Activated CD4-positive, alpha-beta T cell treated with anti-CD3 and anti-CD28 coated beads, Interleukin-2, amount 10 ng/mL, durations not matched to agents 24 days and 14 days (primary cell): ENCODE measurements at places on chromosomes 13 and 19.

DNA sequence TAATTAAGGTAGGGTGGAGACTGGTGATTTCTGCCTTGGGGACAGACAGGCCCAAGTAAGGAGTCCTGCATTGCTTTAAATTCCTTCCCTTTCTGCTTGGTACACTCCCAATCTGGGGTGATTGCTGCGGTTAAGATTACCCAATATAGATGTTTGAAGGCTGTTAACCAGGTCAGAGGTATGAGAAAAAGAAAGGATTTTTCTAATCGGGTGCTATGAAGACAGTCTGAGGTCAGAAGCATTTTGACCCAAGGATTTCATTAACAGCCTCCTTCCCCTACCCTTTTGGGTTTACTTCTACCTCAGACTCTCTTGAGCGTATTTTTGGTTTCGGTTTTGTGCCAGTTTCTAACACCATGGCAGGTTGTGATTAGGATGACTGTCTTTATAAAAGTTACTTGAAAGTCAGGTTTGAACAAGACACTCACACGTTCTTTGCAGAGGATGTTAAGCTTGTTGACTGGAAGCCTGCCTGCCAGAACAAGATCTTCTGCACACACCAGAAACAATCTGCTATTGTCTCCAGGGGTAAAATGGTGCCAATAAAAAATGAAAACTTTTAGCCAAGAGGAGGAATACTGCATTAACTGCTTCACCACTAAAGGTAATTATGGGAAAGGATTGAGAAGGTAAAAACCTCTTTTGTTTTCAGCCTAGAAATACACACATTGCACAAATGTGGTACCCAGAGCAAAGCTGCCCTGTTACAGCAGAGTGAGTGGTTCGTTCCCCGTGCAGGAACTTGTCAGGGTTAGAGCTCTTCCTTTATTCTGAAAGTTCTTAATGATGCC, 108.8 kb downstream of the NDFIP2 start:
- H3K27me3 ChIP-seq: no peaks in the 10 kb centered on the region
- no peaks in the 10 kb centered on the region for H3K36me3 ChIP-seq
- no peak for DNase-seq
- no peak overlapping the region for H3K27ac ChIP-seq
- H3K4me1 ChIP-seq: no peaks in the 10 kb centered on the region

- no peaks in the 10 kb centered on the region for H3K36me3 ChIP-seq
- H3K4me1 ChIP-seq: peaks cover 4% of the 10 kb centered on the region
- no peak overlapping the region for H3K27ac ChIP-seq
- H3K27me3 ChIP-seq: peaks cover 7% of the 10 kb centered on the region
- no peak for DNase-seq
These were observed 8.4 kb upstream of the FLT1 start for GRCh38 chr13:28503182-28503967.

DNA sequence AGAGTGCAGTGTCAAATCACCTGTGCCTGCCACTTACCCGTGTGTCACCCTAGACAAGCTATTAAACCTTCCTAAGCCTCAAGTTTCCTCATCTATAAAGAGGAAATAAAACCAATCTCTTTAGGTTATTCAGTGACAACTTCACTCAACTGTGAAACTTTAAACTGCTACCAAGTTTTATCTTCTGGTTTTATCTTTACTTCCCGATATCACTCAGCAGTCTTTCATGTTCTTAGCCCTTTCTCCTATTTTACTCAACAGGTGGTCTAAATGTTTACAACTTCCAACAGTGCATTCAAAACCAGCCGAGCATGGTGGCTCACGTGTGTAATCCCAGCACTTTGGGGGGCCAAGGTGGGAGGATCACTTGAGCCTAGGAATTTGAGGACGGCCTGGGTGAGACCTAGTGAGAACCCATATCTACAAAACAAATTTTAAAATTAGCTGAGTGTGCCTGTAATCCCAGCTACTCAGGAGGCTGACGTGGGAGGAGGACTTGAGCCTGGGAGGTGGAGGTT, 59.6 kb downstream of the GPALPP1 start:
- no peaks in the 10 kb centered on the region for H3K36me3 ChIP-seq
- DNase-seq: no peak
- peaks cover 12% of the 10 kb centered on the region for H3K4me1 ChIP-seq
- no peak overlapping the region for H3K4me3 ChIP-seq

- H3K4me3 ChIP-seq: peak overlapping the region; percentile 70
- peaks cover 42% of the 10 kb centered on the region for H3K4me1 ChIP-seq
- H3K27ac ChIP-seq: peak overlapping the region; percentile 90
- peaks cover 16% of the 10 kb centered on the region for H3K36me3 ChIP-seq
- H3K27me3 ChIP-seq: no peaks in the 10 kb centered on the region
These were observed 17.1 kb upstream of the PSMC4 start for GRCh38 chr19:39953915-39954314.

DNA sequence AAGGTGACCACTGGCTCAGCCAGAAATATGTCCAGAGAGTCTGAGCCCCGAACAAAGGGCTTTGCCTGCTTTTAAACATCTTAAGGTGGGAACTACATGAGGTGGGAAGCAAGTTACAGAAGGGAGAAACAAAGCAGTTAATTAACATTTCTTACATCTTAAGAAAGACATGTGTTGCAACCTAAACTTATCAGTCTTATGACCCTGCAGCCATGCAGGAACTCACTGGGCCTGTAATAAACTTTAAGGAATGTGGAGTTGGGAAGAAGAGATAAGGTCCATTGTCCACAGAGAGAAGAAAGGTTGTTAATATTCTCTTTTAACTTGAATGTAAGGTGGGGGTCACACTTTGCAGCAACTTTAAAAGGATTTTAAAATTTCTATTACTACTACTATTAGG, 46.8 kb upstream of the CYP2A7 start:
- H3K27me3 ChIP-seq: peaks cover 24% of the 10 kb centered on the region
- no peak for DNase-seq
- H3K27ac ChIP-seq: no peak overlapping the region
- no peaks in the 10 kb centered on the region for H3K36me3 ChIP-seq

- H3K27ac ChIP-seq: no peak overlapping the region
- no peaks in the 10 kb centered on the region for H3K36me3 ChIP-seq
- H3K27me3 ChIP-seq: peaks cover 15% of the 10 kb centered on the region
- peak overlapping the region; percentile 5 for H3K4me3 ChIP-seq
- peaks cover 8% of the 10 kb centered on the region for H3K4me1 ChIP-seq
These were observed 9.5 kb downstream of the IL17D start for GRCh38 chr13:20713014-20713376.

- no peak for DNase-seq
- H3K27me3 ChIP-seq: no peaks in the 10 kb centered on the region
- no peaks in the 10 kb centered on the region for H3K36me3 ChIP-seq
These were observed 500.1 kb upstream of the HTR2A start for GRCh38 chr13:47396915-47397314.

DNA sequence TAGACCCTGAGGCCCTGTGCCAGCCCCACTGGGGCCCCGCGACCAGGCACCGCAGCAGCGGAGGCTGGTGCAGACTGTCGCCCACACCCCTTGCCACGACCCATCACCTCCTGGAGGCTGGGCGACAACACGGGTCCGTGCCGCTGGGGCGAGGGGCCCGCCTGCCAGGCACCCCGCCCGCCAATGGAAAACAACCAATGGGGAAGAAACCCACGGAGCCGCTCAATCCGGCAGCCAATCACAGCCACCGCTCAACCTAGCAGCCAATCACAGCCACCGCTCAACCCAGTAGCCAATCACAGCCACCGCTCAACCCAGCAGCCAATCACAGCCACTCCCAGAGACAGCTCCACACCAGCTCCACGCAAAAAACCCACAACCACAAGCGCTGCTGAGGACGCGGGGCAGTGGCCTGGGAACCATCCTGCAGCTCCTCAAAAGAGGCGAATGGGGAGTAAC, 29.7 kb downstream of the GPX4 start:
- peak overlapping the region; percentile 86 for H3K27ac ChIP-seq
- H3K4me1 ChIP-seq: peaks cover 18% of the 10 kb centered on the region
- H3K27me3 ChIP-seq: no peaks in the 10 kb centered on the region
- DNase-seq: peak; percentile 89
- H3K4me3 ChIP-seq: peak overlapping the region; percentile 67

DNA sequence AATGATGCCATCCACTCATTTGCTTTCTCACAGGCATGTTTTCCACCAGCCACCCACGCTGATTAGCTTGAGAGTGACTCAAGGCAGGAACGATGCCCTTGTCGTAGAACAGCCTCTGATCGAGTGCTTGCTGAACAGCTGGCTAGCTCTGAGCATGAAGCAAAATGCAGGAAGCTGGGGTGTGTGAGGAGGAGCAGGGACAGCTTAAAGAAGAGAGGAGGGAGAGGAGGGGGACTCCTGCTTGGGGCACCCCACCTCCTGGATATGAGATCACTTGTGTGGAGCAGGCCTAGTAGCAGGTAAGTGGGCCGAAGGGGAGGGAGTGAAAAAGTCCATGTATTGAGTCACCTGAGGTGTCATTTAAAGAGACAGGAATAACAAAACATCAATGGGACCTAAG, 48.8 kb downstream of the IRS2 start:
- no peak overlapping the region for H3K27ac ChIP-seq
- DNase-seq: no peak
- H3K4me3 ChIP-seq: no peak overlapping the region
- H3K36me3 ChIP-seq: no peaks in the 10 kb centered on the region
- H3K27me3 ChIP-seq: no peaks in the 10 kb centered on the region
- peaks cover 3% of the 10 kb centered on the region for H3K4me1 ChIP-seq

DNA sequence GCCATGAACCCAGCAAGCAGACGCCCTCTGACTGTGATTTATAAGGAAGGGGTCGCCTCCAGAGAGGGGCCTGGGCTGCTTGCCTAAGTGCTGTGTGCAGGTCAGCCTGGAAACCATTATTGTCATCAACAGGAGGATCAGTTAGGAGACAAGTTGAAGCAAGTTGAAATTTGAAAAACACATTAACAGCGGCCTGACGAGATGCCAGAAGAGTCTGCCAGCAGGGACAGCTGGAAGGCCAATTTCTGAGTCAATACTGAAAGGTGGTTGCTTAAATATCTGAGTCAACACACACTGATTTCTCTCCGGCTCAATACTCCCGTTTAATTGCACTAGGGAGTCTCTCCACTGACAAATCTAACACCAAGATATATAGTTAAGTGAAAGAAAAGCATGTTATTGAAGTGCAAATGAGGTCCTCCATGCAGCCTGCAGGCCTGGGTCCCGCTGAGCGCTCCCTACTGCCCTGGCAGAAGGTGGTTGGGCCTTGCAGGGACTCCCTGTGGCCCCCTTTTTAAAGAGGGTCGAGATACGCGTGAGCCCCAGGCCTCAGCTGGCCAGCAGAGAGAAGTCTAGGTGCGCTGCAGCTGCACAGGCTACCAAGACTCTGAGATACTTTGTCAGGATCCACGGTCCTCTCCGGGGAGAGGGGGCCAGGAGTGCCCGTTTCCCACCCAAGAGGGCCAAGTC, 91.1 kb downstream of the RNASEH2B start:
- H3K4me3 ChIP-seq: no peak overlapping the region
- H3K4me1 ChIP-seq: no peaks in the 10 kb centered on the region
- peak; percentile 34 for DNase-seq
- H3K36me3 ChIP-seq: no peaks in the 10 kb centered on the region
- H3K27ac ChIP-seq: no peak overlapping the region

DNA sequence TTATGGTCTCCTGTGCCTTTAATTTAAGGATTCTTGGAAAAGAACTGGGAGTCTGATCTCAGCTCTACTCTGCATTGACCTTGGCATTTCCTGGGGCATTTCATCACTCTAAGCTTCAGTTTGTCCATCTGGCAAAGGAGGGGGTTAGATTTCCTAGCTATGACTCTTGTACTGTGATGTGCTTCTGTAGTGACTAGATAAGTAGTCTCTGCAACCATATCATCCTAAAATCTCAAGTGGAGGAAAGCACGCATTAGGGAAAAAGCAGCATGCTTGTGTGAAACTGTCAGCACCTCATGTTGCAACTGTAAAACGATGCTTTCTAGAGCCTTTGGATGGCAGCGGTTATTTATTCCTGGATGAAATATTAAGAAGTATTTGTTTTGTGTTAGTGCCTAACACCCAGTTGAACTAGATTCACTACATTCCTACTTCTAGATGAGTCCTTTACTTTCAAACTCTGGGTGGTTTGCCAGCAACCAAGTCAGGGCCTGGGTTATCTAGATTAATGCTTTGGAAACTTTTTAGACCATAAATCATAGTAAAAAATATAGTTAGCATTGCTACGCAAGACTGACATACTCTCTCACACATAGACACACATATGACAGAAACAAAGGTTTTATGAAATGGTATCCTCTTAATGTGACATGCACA, 6.8 kb downstream of the WDFY2 start:
- H3K36me3 ChIP-seq: peaks cover 5% of the 10 kb centered on the region
- no peaks in the 10 kb centered on the region for H3K27me3 ChIP-seq
- no peak overlapping the region for H3K4me3 ChIP-seq
- no peak for DNase-seq
- peaks cover 43% of the 10 kb centered on the region for H3K4me1 ChIP-seq
- H3K27ac ChIP-seq: no peak overlapping the region

DNA sequence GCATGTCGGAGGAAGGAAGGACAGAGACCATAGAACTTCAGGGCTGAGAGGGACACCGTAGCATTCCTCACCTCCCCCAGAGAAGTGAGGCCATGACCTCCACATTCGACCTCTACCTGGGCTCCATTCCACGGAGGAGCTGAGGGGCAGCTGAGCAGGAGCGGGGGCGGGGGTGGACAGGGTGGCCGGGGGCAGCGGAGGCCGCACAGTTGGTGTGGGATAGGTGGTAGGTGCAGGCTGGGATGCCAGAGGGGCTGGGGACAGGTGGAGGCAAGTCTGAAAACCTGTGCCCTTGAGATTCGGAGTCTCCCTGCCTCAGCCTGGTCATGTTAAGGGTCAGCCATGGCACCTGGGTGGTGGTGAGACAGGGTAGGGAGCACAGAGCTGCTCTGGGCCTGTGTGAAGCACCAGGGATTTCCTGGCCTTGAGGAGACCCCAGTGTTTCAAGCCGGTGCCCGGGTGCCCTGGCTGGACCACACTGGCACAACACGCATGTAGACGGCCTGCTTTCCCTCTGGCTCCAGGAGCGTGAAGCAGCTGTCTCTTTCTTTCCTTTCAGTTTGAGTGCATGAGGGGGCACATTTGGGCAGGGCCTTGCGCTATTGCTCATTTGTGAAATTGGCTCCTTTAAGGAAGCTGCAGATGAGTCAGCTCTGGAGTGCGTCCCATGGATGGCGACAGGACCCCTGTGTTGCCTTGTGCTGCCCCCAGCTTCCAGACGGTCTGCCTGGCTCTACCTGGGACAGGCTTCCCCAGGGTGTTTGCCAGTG, 51.8 kb downstream of the TSSK6 start:
- peak overlapping the region; percentile 55 for H3K27ac ChIP-seq
- no peak overlapping the region for H3K4me3 ChIP-seq
- H3K4me1 ChIP-seq: peaks cover 42% of the 10 kb centered on the region

GRCh38 chr13:42007844-42008243, 40.6 kb upstream of the DGKH start:
- H3K36me3 ChIP-seq: no peaks in the 10 kb centered on the region
- no peak overlapping the region for H3K4me3 ChIP-seq
- H3K27me3 ChIP-seq: peaks cover 3% of the 10 kb centered on the region
- H3K4me1 ChIP-seq: no peaks in the 10 kb centered on the region
